Right kidney (tissue), 9 donors: ENCODE measurements at places on chromosomes 5 and 9.

DNA sequence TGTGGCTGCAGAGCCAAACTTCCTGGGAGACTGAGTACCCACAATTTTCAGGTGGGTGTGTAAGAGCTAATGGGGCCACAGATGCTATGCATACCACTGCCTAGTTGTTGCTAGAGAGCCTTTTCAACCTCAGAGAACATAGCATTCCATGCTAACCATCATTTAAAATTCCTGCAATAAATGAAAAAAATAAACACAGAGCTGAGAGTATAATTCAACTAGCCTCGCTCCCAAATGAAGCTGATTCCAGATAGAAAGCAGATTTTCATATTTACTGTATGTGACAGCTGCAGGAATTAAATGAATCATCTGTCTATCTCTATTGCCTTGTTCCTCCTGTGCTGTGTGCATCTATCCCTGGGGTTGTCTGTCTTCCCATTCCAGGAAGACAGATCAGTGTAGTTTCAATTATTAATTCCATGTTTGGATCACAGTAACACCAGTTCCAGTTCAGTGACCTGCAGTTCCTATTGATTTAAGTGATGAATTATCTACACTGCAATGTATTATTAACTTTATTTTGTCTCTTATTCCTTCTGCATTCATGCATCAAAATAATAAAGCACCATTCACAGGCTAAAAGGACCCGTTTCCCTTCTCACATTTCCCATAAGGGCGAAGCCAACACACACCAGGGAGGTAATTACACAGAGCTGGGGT is 324.5 kb downstream of the SLIT3 start:
- no peak for DNase-seq

DNA sequence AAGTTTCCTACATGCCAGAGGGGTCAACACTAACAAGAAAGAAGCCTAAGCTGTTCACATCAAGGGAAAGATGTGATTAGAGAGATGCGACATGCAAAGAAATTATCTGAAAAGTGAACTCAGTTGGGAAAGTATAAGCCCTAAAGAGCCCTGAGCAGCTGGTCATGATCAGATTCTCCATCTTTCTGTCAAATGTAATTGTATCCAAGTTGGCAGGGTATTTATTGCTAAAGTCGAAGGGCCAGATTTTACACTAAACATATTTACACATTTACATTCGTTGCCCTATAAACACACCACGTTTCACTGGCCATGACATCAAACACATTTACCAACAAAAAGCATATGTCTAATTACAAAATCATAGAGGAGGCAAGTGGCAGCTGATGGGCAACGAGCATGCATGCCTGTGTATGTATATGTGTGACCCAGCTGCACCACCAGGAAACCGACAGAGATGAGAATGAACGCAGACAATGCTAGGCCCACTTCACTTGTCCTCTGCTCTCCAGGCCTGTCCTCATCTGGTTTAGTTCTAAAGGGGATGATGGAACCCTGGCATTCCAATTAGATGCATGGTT is 6.3 kb downstream of the FOXD1 start:
- DNase-seq: no peak

GRCh38 chr5:109191153-109191558 is 218.6 kb downstream of the PJA2 start:
- no peak for DNase-seq

DNA sequence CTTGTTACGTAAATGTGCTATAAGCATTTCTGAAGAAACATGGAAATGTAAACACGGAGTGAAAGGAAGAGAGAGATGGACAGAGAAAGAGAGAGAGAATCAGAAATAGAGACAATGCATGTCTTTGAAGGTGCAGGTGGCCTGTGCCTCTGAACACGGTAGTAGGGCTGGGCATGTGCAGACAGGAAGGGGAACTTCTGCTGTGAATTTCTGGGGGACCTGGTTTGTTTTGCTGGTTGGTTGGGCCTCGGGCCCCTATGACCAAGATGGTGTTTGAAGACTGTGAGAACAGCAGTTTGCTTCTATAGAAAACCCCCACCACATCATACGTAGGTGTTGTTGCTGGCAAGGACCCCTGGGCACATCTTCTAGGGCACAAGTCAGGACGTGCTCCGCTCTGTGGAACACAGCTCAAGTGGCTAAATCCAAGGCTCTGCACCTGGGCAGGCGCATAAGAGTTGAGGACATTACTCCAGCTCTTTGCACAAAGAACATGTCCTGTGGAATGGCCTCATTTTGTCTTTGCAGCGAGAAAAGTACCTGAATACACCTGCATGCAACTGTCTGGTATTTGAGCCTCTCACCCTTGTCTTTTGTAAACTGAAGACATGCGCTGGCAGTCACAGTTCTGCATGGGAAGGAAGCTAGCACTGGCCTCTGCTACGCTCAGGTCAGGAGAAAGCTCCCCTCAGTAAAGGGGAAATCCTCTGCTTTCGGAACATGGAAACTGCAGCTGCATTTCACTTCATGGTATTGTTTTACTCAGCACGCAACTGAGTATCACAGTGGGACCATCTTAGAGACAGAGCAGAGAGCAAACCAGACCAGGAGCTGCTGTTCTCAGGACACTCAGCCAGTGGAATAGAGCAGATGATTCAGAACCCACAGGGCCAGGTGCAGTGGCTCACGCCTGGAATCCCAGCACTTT is 2.7 kb downstream of the OR2V2 start:
- no peak for DNase-seq

DNA sequence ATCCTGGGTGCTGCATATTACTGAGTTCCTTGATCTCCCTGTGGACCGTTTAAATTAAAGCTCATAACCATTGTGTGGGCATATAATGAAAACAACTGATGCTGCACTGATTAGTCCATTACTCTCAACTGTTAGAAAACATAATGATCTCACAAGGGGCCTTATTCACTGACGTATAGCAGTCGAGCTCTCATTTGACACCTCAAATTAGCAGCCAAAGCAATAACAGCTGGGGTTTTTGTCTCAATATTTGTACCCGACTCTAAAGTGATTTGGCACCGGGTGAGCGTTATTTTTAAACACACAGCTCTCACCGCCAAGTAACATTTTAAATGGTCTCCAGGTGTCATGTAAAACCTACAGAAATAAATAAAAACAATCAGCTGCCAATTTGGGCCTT is 252.2 kb upstream of the PANK3 start:
- no peak for DNase-seq

DNA sequence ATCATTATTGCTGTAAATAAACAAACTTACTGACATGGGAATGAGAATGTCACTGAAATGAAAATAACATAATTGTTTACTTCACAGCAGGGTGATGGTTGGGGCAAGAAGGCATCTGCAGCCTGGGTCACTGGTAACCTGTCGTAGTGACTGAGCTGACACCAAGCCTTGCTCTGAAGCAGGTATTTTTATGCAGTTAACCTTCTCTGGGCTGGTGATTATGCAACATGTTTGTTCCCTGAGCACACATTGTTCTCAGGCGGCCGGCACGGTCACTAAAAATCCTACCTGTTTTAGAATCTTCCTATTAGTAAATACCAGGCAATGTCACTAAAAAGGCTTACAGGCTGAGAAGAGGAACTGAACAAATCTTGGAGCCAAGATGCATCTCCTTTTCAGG is 157.7 kb upstream of the NR3C1 start:
- no peak for DNase-seq
